T-helper 2 cell treated with Interferon-gamma antibody and Interleukin-4, amounts not matched to agents 5 μg/mL and 100 μg/mL, for 36 hours (primary cell): ENCODE measurements at places on chromosomes 5 and 9.

DNA sequence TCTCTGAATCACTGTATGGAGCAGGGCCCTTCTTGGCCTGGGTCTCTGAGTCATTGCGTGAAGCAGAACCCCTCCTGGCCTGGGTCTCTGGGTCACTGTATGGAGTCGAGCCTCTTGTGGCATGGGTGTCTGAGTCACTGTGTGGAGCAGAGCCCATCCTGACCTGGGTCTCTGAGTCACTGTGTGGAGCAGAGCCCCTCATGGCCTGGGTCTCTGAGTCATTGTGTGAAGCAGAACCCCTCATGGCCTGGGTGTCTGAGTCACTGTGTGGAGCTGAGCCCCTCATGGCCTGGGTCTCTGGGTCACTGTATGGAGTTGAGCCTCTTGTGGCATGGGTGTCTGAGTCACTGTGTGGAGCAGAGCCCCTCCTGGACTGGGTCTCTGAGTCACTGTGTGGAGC lies 94.0 kb upstream of the RAPGEF1 start:
- DNase-seq, result peak; percentile 15

GRCh38 chr9:109934136-109934856 lies 154.3 kb downstream of the PALM2AKAP2 start:
- peak; percentile 50 for DNase-seq

DNA sequence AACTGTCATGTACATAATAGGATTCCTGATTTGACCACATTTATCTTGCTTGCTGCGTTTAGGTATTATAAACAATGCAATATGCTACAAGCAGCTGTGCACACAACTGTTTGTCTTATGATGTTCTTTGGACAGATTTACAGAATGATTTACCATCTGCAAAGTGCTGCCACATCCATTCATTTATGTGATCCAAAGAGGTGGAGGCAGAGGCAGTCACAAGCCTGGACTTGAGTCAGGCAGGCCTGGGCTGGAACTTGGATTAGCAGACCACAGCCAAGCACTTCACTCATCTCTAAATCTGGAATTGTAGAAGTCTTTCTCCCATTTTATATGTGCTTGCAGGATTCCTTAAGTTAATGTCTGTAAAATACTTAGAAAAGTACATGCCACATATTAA lies 149.0 kb downstream of the INSYN2B start:
- no peak for DNase-seq

GRCh38 chr9:112939418-112939817 lies 48.7 kb upstream of the SLC46A2 start:
- DNase-seq, result no peak

GRCh38 chr5:139634028-139634325 lies 14.2 kb upstream of the CXXC5 start:
- no peak for DNase-seq

DNA sequence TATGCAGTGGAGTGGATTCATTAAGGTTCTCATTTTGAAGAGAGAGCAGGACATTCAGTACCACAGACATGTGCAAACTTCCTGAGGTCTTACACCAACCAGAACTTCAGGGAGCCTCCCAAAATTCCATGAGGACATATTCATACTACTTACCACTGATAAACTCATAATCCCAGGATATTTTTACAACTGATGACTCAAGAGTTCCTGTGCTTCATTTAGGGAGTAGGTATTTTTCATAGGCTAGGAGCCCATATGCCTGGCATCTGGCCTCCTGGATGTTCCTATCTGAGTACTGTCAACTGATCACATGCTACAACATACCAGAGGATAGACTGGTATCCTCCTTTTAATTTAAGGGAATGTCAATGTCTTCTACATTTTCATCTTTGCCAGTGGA lies 578.0 kb downstream of the EFNA5 start:
- DNase-seq, result no peak

GRCh38 chr5:74633695-74634094 lies 6.8 kb downstream of the ENC1 start:
- DNase-seq, result no peak

GRCh38 chr5:136192526-136193321 lies at the start of gene SMIM32:
TSS of gene SMIM32 (minus strand) at chr5:136193162. CDS start at chr5:136192524, 638 bp downstream.
- DNase-seq, result no peak

DNA sequence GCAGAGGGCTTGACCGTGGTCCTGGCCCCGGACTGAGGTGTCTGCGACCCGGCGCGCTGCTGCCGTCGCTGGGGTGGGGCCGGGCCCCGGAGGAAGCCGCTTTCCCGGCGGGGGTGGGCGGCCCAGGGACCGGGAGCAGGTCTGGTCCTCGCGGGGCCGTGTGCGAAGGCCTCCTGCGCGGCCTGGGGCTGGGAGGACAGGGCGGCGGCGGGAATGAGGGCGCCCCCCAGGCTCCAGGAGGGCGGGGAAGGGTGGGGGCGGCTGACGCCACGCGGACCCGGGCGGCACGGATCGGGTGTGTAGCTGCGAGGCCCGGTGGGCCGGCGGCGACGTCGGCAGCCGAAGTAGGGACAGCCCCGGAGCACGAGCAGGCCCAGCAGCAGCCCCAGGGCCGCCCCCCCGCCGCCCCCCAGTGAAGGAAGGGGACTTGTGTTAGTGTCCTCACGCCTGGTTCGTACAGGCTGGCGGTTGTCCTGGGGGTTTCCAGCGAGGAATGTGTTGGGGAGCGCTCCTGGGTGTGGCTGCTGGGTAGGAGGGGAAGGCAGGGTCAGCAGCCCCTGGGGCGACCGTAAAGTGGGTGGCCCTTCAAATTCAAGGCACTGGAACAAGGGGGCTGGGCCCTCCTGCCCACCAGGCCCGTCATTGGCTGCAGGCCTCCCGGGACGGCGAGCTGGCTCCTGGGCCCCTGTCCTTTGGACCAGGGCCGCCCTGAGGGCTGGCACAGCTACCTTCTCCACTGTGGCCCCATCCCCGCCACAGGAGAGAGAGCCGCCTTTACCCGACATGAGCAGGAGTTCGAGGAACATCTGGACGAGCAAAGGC lies 597 bp upstream of the TMEM250 start:
- peak; percentile 26 for DNase-seq

GRCh38 chr5:26143259-26143658 lies 895.1 kb downstream of the CDH9 start:
- no peak for DNase-seq

DNA sequence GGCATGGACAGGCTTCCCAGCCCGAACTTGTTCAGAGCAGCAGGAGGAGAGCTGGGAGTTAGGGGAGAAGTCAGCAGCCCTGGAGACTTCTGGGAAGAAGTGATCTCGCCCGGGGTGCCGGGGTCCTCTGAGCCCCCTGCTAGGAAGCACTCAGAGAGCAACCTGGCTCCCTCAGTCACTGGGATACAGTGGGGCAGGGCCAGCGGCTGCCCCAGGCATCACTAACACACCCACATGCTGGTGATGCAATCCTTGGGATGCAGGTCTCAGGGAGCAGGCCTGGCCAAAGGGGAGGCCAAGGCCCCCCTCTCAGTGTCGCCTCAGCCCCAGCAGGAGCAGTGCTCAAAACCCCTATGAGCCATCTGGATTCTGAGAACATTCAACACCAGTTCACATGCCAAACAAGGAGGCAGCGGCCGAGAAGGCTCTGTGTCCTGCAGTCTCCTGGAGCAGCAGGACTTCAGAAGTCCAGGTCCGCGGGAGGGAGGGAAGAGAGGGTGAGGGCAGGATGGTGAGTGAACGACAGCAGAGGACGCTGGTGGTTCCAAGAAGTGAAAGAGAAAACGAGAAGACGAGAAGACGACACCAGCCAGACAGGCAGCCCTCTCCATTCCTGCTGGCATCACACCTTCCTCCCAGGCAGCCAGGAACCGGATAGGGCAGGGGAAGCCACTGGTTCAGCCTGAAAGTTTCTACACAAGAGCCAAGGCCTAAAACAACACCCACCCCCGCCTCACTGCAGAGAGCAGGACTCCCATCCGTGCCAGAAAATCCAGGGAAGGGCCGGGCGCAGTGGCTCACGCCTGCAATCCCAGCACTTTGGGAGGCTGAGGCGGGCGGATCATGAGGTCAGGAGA lies 2.3 kb downstream of the PNPLA7 start:
- DNase-seq, result no peak

DNA sequence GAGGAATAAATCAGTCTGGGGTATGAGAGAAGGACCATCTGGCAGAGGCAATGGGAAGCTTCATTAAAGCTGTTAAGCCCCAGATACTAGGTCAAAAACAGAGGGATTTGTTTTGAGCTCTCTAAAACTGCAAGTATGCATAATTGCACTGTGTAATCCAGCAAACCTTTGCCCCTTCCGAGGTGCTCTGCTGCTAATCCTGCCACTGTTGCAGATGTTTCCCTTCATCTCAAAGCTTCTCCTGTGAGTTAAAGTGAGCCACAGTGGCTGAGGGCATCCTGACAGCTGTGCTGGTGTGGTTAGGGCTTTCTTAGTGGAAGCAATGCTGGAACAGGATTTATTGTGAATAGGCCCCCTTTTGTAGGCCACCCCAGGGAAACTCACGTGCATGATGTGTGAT lies 160.3 kb upstream of the TRPC7 start:
- DNase-seq, result no peak

DNA sequence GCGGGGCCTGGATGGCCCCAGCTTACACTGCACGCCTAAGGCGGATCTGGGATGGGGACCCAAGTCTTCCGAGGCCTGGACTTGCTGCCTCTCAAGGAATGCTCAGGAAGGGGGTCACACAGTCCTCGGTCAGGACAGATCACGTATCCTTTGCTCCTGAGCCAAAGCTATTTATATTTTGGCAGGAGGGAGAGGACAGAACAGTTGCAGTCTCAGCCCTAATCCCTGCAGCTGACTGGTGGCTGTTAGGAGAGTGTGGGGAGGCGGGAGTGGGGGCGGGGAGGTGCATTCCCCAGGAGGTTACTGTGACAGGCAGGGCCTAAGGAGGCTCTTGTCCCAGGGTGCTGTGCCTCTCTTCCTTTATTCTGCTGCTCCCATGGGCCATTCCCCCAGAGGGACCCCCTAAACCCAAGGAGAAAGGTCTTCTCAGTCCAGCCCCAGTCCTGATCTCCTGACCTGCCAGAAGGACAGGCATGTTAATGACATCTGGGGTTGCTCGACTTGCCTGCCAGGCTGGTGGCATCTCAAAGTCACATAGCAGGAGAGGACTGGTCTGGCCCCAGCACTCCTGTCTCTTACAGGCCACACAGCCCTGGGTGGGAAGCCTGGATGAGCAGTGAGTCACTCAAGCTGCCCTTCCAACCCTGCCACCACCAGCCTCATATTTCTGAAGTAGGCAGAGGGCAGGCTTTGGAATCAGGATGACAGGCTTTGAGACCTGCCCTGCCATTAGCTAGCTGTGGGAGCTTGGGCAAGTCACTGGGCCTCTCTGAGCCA lies 51.9 kb downstream of the COL27A1 start:
- DNase-seq, result no peak

DNA sequence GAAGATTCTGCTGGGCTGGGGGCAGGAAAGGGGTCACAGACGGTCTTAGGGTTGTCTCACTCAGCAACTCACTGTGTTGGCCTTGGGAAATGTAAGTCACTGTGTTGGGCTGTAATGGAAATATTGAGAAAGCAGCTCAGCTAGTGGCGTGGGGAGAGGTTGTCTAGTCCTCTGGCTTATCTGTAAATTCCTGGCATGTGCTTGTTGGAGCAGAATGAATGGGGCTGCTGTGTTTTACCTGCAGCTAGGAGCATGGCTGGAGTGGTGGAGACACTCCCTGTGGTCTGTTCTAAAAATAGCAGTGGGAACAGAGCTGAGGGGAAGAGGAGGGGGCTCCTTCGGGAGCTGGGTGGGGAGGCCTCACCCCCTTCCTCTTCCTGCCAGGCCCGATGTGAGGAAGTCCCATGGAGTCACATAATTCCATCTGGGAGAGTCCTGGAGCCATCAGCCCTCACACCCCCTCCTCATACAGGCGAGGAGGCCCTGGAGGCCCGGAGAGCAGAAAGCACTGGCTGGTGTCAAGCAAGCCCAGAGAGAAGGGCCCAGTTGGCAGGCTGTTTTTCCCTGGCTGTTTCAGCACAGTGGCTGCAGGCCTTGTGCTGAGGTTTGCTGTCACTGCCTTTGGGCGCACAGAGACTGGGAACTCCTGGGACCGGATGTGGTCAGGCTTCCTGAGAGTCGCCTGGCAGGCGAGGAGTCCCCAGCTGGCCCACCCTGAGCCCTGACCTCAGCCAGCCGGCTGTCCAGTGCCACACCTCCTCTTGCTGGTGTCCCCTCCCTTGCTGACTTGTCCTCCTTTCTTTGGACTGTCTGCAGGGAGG lies 84.9 kb downstream of the RGS3 start:
- peak; percentile 49 for DNase-seq

- no peak for DNase-seq
Measured at GRCh38 chr9:99693888-99694287, 127.8 kb upstream of the NR4A3 start.

- peak; percentile 92 for DNase-seq
Measured at GRCh38 chr9:137551264-137552021, at the start of gene MRPL41. TSS of gene MRPL41 (plus strand) at chr9:137551879. CDS start at chr9:137552082, 203 bp downstream.

DNA sequence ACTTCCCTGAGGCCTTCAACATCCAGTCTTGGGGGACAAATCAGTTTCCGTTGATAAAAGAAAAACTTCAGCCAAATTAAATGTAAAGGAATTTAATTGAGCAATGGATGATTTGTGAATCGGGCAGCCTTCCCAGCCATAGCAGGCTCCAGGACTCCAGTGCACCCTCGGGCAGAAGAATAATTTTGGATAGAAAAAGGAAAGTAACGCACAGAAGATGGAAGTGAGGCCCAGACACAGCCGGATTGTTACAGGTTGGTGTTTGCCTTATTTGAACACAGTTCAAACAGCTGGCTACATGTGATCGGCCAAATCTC lies 19.1 kb downstream of the MRPL36 start:
- DNase-seq, result no peak

- DNase-seq, result no peak
Measured at GRCh38 chr9:74589576-74589975, 92.4 kb downstream of the RORB start.
